ENCODE measurements at places on chromosomes 2 and 18.

DNA sequence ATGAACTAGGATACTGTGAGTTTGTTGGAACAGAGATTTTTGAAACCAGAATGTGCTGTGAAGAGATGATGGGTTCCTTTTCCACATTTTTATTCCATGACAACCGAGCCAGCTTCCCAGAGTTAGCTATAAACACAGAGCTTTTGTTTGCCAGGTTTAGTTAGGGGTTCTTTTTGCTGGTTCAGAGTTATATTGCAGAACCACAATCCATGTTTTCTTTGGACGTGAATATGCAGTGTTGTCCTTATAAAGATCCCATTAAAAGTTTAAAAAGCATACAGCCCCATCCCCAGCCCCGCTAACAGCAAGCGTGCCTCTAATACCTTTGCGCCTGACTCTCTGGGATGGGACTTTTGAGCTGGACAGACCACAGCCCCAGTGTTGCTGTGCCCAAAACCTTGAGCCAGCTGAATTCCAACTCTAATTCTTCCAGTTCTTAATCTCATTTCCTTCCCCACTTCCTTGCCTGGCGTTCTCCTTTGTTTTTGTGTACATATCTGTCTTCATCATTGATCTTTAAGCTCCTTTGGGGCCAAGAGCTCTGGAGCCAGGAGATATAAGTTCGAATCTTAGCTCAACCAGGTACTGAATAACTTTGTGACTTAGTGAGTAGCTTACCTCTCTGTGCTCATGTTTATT, 72.3 kb downstream of the SPATS2L start:
- no peak for DNase-seq

- no peak for DNase-seq
Observed at GRCh38 chr2:174704642-174705041, 59.6 kb downstream of the CHRNA1 start.

GRCh38 chr2:3297523-3297922, 80.1 kb downstream of the EIPR1 start:
- DNase-seq: no peak

- no peak for DNase-seq
Observed at GRCh38 chr2:15154297-15154696, 406.8 kb downstream of the NBAS start.

GRCh38 chr2:141767051-141767450, 363.8 kb downstream of the LRP1B start:
- DNase-seq: no peak

GRCh38 chr2:223997938-223998337, 40.7 kb downstream of the MRPL44 start:
- no peak for DNase-seq

GRCh38 chr2:232367591-232368233, 10.8 kb upstream of the ALPP start:
- no peak for DNase-seq

- DNase-seq: no peak
Observed at GRCh38 chr2:120368086-120368485, 22.1 kb downstream of the INHBB start.

- DNase-seq: no peak
Observed at GRCh38 chr2:207711750-207712530, 500 bp downstream of the CCNYL1 start.

DNA sequence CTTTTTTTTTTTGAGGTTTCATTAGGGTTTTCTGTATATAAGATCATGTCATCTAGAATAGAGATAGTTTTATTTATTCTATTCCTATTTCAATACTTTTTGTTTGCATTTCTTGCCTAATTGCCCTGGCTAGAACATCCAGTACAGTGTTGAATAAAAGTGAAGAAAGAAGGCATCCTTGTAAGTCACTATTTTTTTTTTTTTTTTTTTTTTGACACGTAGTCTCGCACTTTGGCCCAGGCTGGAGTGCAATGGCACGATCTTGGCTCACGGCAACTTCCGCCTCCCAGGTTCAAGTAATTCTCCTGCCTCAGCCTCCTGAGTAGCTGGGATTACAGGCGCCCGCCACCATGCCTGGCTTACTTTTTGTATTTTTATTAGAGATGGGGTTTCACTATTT, 27.8 kb upstream of the RANBP2 start:
- DNase-seq: no peak

GRCh38 chr2:18932853-18933252, 343.5 kb upstream of the NT5C1B start:
- no peak for DNase-seq

- no peak for DNase-seq
Observed at GRCh38 chr2:15835991-15836688, 104.2 kb upstream of the MYCN start.

DNA sequence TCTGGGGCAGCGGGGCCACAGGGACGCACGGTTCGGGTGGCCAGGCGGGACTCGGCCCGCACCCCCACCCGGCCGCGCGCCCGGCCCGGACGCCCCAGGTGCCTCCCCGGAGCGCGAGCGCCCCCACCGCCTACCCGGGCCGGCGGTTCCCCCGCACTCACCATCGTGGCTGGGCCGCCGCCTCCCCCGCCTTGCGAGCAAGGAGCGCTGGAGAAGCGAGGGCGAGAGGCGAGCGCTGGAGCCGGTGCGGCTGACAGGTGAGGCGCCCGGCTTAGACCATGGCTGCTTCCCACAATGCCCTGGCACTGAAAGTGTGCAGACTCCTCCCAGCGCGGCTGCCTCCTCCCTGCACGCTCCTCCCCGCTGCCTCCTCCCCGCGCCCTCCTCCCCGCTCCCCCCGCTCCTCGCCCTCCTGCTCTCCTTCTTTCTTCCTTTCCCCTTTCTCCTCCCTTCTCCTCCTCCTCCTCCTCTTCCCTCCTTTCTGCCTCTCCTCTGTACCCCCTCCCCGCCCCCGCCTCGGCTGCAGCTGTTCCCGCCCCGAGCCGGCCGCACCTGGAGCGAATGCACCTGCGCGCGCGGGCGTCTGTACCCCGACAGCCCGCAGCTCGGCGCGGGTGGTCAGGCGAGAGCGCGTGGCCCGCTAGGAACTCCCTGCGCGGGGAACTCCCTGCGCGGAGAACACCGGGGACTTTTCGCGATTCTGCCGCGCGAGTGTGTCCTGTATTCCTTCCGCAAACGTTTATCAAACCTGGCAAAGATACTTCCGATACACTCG, at the start of gene AP1S3:
Gene AP1S3, minus strand, starts transcription at position 296 of the 775 bp plus-strand sequence. Its CDS starts 132 bp downstream, at position 164.
- DNase-seq: peak; percentile 16

DNA sequence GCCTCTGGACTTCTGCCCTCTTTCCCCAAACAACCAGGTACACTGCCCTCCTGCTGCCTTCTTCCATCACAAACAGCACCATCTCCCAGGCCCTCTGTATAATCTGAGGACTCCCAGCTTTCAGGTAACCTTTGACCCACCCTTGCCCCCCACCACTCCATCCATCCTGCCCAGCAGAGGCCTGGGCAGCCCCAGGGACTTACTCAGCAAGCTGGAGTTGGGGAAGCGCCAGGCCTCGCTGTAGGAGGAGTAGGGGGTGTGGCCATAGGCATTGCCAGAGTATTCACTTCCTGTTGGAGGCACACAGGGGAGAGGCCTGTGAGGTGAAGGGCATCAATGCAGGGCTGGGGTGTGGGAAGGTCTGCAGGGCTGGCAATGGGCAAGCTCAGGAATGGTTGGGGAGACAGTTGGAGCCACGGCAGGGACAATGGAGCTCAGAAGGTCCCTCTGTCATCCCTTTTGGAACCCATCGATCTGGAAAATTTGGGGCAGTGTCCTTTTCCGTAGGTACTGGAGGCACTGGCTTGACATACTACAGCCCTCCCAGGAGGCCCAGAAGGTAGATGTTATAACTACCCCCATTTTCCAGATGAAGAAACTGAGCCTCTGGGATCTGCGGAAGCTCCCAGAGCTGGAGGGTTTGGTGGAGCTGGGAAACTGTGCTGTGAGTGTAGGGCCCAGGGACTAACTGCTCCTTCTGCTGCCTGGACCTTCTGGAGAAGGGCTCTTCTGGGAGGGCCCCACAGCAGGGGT, 46.3 kb downstream of the PSD4 start:
- no peak for DNase-seq

DNA sequence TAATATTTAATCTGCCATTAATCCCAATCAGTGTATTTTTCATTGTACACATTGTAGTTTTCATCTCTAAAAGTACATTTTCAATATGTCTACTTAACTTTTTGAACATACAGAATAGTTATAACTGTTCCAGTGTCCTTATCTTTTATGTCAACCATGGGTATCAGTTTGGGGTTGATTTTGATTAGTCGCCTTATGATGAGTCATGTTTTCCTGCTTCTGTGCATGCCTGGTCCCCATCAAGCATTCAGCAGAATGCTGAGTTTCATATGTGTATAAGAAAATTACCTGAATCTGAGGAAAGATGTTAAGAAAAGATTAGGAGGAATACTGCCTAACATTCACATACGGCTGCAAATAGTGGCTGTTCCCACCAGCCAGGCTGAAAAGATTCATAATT, 17.7 kb downstream of the SPDYA start:
- no peak for DNase-seq

DNA sequence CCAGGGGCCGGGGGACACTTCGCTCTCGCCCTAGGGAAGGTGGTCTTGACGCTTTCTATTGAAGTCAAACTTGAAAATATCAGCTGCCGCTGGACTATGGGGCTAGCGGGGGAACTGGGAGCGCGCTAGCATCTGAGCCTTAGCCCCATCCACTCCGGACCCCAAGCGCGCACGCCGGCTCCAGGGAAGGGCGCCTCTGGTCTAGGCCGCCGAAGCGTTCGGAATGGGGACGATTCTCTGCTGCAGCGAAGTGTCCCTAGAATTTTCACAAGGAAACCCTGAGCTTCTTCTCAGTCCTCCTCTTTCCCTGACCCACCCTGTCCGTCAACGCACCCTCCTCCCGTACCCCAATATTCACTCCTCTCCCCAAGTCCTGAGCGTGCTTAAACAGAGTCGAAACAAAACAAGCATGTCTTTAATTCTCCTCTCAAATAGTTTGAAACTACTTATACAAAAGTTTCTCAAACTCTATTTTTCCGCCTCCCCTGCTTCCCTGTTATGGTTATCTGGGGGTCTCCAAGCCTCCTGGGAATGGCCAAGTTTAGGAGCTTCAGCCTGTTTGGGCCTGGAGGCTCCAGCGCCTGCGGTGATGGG, 5.0 kb downstream of the RAX start:
- DNase-seq: no peak

DNA sequence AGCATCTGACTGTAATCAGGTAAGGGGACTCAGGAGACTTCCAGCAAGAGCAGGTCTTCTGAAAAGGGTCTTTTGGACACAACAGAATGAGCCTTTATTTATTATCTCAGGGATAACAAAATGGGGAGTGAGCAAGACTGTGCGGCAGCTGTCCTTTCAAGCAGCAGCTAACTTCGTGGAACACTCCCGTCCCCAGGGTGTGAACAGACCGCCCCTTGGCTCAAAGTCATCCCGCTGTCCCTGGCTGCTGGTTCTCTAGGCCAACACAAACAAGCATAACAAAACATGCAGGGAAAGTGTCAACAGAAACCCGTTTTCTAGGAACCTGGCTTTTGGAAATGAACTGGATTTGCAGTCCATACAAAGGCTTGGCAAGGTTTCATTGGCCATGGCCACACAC, 787.9 kb upstream of the FANCL start:
- DNase-seq: no peak

DNA sequence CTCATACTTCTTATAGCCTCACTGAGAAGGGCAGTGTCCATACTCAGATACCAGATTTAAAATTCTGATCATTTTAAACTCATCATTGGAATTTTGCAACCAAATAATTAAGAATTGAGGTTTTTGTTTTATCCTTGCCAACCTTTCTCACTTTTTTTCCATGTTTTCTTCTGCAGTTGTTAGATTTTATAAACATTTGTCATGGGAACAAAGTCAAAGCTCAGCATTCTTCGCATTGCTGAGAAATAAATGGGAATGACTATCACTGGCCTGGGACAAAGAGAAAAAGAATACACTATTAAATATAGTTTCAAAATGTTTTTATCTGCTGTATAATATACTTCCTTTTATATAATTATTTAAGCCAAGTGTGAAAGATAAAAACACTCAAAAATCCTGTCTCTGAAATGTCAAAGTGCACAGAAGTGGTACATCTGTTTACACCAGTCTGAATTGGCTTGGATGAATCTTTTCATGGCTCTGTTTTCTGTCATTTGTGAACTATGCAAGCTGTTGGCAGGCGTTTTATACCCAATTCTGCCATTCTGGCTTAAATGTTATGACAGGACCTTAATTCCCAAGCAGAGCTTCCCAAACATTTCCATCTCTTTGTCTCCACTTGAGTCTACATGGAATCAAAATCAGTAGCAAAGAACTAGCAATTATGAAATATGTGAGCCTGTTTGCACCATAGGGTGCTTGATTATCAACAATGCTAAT, 249.3 kb upstream of the SYT4 start:
- no peak for DNase-seq

GRCh38 chr2:43958397-43959275, 37.2 kb downstream of the LRPPRC start:
- DNase-seq: no peak

DNA sequence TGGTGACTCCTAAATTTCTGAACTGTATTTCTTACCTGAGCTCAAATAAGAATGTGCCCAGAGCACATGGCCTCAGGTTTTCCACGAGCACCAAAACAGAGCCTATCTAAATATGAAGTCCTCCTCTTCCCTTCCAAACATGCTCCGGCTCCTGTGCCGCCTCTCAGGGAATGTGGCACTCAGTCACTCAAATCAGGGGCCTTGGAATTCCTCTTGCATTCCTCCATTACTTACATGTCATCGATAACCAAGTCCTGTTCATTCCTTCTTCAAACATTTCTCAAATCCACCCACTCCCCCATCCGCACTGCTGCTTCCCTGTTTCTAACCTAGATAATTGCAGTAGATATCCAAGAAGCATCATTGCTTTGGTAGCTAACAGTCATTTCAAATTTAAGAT, 151.4 kb downstream of the CHST9 start:
- no peak for DNase-seq

GRCh38 chr18:37309059-37309458, 256.5 kb downstream of the CELF4 start:
- no peak for DNase-seq

GRCh38 chr2:210617732-210618330, 61.4 kb downstream of the CPS1 start:
- peak; percentile 3 for DNase-seq

- DNase-seq: no peak
Observed at GRCh38 chr2:158144914-158145625, 43.4 kb downstream of the UPP2 start.

GRCh38 chr18:11163665-11164064, 14.3 kb upstream of the PIEZO2 start:
- DNase-seq: no peak

DNA sequence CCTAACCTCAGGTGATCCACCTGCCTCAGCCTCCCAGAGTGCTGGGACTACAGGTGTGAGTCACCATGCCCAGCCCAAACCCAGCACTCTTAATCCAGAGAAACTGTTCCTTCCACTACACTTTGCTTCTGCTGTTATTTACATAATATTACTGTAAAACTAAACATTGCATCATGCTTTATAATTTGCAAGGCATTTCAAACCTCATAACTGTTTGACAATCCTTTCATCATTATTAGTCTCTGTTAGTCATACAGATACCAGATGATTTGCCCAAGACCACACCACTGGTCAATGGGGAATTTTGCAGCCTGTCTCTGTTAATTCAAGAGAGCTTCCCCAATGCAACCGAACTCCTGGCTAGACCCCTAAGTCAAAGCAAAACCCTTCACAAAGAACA, 338.3 kb downstream of the ALK start:
- DNase-seq: no peak
